ENCODE measurements at places on chromosomes 2 and 18. TPM values are rescaled to one million over a fixed set of nuclear protein-coding genes. Genes with fewer than 3 reads are reported as not detected.

GRCh38 chr2:144583741-144584453 is 64.0 kb upstream of the ZEB2 start:
- peaks cover 7% of the 10 kb centered on the region for H3K4me1 ChIP-seq
- H3K36me3 ChIP-seq, result no peaks in the 10 kb centered on the region
- H3K27me3 ChIP-seq, result peaks cover 31% of the 10 kb centered on the region
- DNase-seq, result no peak

TM4SF20 gene
- total RNA-seq, result not detected

- no peak for DNase-seq
- H3K27ac ChIP-seq, result no peak overlapping the region
- H3K27me3 ChIP-seq, result peaks cover 8% of the 10 kb centered on the region
Measured at GRCh38 chr2:84306361-84306760, 152.7 kb downstream of the SUCLG1 start.

OBSL1 gene
- not detected for total RNA-seq

DNA sequence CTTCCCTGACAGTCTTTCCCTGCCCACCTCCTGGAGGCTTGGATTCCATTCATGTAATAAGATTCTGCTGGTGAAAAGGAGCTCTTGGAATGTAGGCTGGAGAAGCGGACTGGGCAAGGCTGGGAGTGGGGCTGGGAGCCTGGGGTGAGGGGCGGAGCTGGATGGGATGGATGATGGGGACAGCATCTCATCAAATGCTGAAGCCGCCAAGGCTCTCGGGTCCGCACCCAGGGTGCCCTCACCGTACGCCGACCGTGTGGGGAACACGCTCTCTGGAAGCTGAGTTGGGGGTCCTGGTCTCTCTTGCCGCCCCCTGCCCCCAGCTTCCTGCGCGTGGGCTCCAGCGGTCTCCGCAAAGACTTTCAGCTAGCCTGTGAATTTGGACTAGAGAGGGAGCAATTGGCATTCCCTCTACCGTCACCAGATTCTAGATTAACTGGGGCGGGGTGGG is 9.1 kb downstream of the RAX start:
- H3K4me1 ChIP-seq, result peaks cover 29% of the 10 kb centered on the region
- no peak for DNase-seq
- H3K27me3 ChIP-seq, result peaks cover 88% of the 10 kb centered on the region
- no peak overlapping the region for H3K4me3 ChIP-seq
- H3K27ac ChIP-seq, result no peak overlapping the region

DNA sequence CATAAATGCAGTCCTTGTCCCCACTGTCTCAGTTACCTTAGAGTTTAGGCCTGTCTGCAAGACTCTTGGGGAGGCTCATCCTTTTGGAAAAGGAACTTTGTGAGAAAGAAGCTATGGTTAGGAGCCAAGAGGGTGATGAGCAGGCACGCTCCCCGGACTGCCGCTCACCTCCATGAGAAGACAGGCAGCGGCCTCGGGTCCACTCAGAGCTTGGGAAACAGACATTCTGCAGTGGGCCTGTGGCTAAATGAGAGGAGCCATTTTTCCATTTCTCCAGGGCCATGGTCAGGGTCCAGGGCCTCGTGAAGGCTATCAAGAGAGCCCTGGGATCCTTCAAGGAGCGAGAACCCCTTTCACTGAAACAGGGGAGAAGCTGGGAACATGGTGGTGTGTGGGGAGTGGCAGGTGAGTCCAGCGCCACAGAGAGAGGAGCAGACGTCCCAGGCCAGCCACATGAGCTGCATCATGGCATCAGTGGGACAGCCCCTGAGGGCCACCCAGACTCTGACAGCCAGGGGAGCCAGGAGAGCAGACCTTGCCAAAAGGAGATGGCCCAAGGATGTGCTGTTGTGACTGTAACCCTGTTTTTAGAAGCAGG is 4.0 kb upstream of the TEX51 start:
- H3K27me3 ChIP-seq, result peaks cover 1% of the 10 kb centered on the region
- H3K4me3 ChIP-seq, result no peak overlapping the region
- no peaks in the 10 kb centered on the region for H3K4me1 ChIP-seq
- H3K27ac ChIP-seq, result no peak overlapping the region
- H3K36me3 ChIP-seq, result no peaks in the 10 kb centered on the region

DNA sequence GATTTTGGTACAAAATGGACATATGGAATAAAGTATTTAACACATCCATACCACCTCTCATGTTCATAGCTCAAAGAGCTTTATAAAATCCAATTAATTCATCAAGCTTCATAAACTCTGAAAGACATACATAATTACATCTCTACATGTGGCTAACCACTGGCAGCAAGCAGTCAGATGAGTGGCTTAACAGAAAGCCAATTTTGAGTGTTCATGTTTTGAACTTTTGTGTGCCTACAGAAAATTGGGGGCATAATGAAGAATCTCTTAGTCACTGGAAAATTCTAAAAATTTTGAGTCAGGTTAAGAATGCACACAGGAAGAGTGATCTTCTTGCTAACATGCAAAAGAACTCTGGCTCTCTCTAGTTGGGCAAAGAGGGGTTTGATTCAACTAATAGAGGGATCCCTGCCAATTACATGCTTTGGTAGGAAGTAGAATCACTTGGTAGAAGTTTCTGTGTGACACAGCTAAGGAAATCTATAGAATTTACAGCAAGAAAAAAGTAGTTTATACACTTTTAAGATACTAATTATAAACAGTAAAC is 287.4 kb downstream of the NOL4 start:
- H3K27me3 ChIP-seq, result no peaks in the 10 kb centered on the region
- no peak for DNase-seq
- H3K4me1 ChIP-seq, result no peaks in the 10 kb centered on the region
- no peak overlapping the region for H3K27ac ChIP-seq
- H3K36me3 ChIP-seq, result no peaks in the 10 kb centered on the region

DNA sequence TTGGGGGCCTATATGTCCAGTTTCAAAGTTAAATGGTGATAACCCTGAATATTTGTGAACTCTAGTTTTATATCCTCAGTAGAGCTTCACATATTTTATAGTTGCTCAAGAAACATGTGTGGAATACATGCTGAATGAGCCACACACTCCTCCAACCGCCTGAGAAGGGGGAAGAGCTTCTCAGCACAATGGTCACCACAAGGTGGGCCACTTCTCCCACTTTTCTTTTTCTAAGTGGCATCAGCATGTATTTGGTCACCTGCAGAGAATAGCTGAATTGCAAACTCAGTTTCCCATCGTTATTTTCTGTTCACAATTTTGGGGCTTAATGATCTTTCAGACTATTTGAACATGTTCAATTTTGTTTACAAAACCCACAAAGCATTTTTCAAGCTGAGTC is 340.5 kb downstream of the PARD3B start:
- peaks cover 9% of the 10 kb centered on the region for H3K36me3 ChIP-seq
- H3K4me1 ChIP-seq, result peaks cover 18% of the 10 kb centered on the region
- H3K27me3 ChIP-seq, result no peaks in the 10 kb centered on the region
- H3K4me3 ChIP-seq, result no peak overlapping the region
- H3K27ac ChIP-seq, result no peak overlapping the region

GRCh38 chr18:41378598-41378997 is 576.4 kb upstream of the PIK3C3 start:
- H3K36me3 ChIP-seq, result no peaks in the 10 kb centered on the region
- no peaks in the 10 kb centered on the region for H3K27me3 ChIP-seq
- no peak for DNase-seq
- no peak overlapping the region for H3K4me3 ChIP-seq

KCNF1 gene
- not detected for total RNA-seq

DNA sequence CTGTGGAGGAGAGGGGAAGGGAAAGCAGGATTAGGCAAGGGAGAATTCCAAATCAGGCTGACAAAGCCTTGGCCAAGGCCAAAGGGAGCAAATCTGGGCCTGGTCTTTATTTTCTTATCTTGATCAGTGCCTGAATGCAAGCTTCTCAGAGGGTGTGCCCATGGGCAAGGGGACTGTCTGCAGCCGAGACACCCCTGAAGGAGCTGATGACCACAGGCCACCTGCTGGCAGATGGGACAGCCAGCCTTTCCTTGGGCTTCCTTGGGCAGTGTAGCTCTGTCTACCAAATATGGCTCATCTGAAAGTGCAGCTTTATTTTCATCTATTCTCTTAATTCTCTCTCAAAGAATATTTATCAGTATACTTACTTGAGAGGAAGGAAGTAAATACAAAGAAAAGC is 117.0 kb downstream of the PKP4 start:
- H3K4me1 ChIP-seq, result no peaks in the 10 kb centered on the region
- H3K4me3 ChIP-seq, result no peak overlapping the region
- DNase-seq, result no peak
- H3K36me3 ChIP-seq, result no peaks in the 10 kb centered on the region
- H3K27ac ChIP-seq, result no peak overlapping the region

GRCh38 chr18:74529378-74529777 is 4.9 kb upstream of the CNDP1 start:
- H3K27ac ChIP-seq, result no peak overlapping the region
- DNase-seq, result no peak
- H3K27me3 ChIP-seq, result peaks cover 7% of the 10 kb centered on the region
- no peaks in the 10 kb centered on the region for H3K36me3 ChIP-seq

GRCh38 chr2:70141902-70142589 is 48.8 kb downstream of the C2orf42 start:
- H3K4me1 ChIP-seq, result peaks cover 74% of the 10 kb centered on the region
- peaks cover 4% of the 10 kb centered on the region for H3K36me3 ChIP-seq
- H3K27me3 ChIP-seq, result no peaks in the 10 kb centered on the region
- H3K27ac ChIP-seq, result peak overlapping the region; percentile 99
- H3K4me3 ChIP-seq, result peak overlapping the region; percentile 80
- no peak for DNase-seq

DNA sequence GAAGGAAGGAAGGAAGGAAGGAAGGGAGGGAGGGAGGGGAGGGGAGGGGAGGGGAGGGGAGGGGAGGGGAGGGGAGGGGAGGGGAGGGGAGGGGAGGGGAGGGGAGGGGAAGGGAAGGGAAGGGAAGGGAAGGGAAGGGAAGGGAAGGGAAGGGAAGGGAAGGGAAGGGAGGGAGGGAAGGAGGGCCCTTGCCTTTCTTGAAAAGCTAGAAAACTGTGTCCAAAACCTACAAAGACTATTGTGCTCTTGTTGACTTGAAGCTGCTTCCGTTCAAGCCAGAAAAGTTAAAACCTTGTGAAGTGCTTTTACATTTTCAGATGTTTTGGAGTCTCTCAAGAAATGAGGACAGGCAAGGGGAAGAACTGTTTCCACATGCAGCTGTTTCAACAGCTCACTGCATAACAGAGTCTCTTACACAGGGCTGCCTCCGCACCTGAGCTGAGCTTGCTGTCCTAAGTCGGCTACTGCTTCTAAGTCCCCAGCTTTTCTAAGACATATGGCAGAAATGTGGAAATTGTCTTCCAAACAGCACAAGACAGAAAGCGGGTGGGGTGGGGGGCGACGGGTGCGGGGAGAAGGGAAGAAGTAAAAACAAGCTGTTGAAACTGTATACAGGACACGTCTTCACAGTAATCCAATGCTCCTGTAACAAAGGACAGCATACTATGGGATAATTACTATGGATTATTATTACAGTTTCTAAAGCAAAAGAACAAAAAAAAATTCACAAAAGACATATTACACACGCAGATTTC is 46.1 kb downstream of the BCL11A start:
- no peaks in the 10 kb centered on the region for H3K36me3 ChIP-seq
- peaks cover 15% of the 10 kb centered on the region for H3K27me3 ChIP-seq
- H3K4me3 ChIP-seq, result no peak overlapping the region
- no peaks in the 10 kb centered on the region for H3K4me1 ChIP-seq
- H3K27ac ChIP-seq, result no peak overlapping the region

DNA sequence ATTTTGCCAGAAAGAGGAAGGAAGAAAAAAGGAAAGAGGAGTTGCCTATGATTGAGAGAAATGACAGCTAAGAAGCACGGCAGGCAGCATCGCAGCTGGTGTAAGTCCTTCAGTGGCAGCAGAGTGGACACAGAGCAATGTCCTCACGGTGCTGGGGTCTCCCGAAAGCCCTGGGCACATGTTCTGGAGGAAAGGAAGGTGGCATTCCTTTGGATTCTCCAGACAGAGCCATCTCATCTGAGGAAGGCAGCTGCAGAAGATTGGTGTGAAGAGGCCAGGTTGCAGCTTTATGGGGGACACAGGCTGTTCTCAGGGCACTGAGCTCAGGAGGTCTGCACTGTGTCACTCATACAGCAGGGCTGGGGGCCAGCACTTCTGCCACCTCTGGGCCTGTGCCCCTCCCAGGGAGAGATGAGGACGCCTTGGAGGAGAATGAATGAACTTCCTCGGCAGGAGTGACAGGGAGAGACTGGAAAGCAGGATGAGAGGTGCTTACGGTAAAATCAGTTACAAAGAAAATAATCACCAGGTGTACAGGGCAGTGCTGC is 252.0 kb upstream of the MYT1L start:
- H3K36me3 ChIP-seq, result no peaks in the 10 kb centered on the region
- no peaks in the 10 kb centered on the region for H3K4me1 ChIP-seq
- DNase-seq, result no peak
- no peaks in the 10 kb centered on the region for H3K27me3 ChIP-seq

DNA sequence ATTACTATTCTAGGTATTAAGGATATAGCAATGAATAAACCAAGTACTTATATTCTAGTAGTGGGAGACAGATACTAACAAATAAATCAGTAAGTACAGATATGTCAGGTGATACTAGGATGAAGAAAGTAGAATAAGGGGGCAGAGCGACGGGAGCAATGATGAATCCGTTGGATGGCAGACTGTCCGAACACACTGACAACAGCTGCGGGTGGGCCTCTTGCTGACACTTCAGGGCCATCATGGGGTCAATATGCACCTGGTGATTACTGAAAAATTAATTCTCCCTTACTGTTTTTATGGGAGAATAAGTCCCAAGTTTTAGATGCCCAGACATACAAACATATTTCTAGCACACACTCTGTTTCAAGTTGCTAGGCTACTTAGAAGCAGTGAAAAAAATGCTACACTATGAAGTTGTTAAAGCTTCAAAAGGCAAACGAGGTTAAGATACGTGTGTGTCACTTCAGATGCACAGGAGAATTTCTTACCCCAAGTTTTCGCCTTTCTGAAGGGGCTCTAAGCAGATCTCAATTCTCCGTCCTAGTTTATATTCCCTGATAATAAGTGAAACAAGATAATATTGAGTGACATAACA is 78.7 kb downstream of the USP40 start:
- H3K4me3 ChIP-seq, result no peak overlapping the region
- H3K36me3 ChIP-seq, result peaks cover 7% of the 10 kb centered on the region
- H3K27ac ChIP-seq, result no peak overlapping the region
- no peak for DNase-seq
- no peaks in the 10 kb centered on the region for H3K27me3 ChIP-seq

GRCh38 chr2:225670111-225670974 is 270.8 kb downstream of the NYAP2 start:
- no peak for DNase-seq
- peaks cover 7% of the 10 kb centered on the region for H3K27me3 ChIP-seq
- no peaks in the 10 kb centered on the region for H3K36me3 ChIP-seq
- H3K27ac ChIP-seq, result no peak overlapping the region
- H3K4me3 ChIP-seq, result no peak overlapping the region

CD226 gene
- 111 TPM for total RNA-seq

DNA sequence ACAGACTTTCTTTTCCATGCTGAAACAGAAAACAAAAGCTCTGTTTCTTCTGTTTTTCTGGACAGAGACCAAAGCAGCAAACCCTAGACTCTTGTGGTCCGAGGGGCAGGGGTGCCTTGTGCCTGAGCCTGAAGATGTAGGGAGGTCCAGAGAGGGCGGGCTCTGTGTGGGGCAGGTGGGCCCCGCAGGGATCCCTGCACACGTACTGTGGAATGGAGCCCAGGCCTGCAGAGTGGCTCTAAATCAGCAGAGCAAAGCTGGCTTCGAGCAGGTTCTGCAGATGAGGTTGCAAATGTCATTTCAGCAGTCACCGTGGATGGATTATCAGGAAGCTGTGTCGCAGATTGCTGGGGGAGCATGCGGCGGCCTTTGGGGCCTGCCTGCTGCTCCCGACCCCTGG is 438.6 kb downstream of the RNF144A start:
- H3K36me3 ChIP-seq, result no peaks in the 10 kb centered on the region
- DNase-seq, result no peak
- H3K4me1 ChIP-seq, result no peaks in the 10 kb centered on the region
- H3K27me3 ChIP-seq, result peaks cover 1% of the 10 kb centered on the region

USP40 gene
- 18.9 TPM for total RNA-seq

All from activated CD4-positive, alpha-beta memory T cell treated with anti-CD3 and anti-CD28 coated beads, Interleukin-2, amount 10 ng/mL, durations not matched to agents 7 days and 5 days (primary cell).